ENCODE measurements at places on chromosomes 13 and 19.

GRCh38 chr13:102905905-102906771 is 60.3 kb downstream of the ERCC5 start:
- no peak for DNase-seq

DNA sequence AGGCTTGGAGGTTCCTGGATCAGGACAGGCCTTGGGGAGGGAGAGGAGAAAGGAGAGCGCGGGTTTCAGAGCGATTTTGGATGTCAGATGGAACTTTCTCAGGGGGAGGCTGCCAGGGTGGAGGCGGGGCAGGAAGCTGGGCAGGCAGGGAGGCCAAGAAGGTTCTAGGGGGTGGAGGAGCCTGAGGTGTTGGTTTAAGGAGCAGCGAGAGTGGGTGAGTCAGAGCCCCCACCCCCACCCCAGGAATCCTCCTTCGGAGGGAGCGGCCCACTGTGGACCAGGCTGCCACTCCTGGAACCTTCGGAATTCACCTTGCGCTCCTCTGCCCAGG is 15.9 kb upstream of the NOP53 start:
- DNase-seq, result no peak

DNA sequence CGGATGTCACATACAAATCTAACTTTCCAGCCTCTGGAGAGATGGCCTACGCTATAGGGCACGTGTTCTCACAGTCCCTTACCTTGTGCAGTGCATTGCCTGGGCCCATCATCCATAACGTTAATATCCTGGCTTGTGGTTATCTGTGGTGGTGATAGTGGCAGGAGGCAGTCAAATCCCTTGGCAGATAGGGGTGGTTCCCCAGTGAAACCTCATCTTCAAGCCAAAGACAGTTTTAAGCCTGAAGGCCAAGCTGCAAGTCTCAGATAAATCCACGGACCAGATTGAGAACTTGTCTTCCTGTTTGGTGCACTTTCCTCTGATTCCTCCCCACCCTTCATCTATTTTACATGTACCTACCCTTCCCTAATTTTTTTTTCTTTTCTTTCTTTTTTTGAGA is 4.3 kb upstream of the FBXO17 start:
- DNase-seq, result no peak

DNA sequence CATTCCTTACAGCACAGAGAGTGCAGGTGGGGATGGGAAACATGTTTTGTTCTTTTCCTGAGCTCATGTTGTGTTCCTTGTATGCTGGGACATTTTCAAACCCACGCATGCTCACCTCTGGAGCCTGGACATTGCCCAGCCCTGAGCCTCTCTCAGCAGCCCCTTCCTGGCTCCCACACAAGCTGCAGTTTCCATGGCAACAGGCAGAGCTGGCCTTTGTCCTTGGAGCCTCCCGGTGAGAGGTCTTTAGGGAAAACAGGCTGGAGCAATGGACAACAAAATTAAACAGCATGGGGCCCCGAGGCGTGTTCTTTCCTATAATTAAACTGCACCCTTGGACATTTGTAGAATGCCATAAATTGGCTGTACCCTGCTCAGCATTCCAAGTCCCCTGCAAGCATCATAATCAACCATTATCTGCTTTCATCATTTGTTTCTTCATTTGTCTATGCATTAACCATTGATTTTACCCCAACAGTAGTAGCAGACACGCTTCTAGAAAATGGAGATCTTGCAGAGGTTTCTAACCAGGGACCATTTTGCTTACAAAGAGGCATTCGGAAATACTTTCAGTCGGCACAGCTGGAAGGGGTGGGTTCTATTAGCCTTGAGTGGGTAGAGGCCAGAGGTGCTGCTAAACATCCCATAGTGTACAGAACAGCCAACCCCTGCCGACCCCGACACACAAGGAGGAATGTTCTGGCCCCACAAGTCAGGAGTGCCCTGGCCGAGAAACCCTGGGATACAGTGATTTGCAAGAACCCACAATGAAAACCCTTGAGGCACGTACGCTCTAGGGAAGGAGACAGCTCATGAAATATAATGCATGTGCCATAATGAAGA is 133.4 kb upstream of the PEG3 start:
- no peak for DNase-seq

DNA sequence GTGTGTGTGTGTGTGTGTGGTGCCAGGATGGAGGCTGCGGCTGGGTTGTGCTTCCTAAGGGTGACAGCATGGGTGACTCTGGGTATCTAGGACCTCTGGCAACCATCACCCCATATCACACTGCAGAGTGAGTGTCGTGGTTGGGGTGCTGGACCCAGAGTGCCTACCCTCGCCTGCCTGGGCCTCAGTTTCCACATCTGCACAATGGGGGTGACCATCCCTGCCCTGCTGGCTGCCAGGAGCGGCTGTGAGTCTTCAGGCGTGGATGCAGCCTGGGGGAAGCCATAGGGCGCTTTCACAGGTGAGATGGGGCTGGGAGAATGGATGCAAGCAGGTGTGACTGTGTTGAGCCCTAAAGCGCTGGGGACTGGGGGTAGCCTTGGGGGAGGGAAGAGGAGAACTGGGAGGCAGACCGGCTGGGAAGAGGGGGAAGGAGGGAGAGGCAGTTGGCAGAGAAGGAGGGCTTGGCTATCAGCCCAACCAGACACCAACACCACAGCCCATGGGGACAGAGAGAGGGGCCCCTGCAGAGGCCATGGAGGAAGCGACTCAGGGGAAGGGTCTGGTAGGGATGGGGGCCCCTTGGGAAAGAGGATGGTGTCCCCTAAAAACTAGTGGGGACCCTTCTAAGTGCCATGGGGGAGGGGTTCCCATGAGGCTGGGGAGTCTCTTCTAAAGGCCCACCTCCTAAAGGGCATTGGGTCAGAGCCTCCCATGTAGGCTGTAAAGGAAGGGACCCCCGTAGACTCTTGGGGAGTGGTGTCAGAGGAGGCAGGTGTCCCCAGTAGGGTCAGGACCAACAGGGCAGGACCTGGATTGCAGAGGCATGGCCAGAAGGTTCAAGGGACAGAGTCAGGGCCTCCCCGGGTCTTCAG is 1.7 kb downstream of the PLPPR2 start:
- no peak for DNase-seq

DNA sequence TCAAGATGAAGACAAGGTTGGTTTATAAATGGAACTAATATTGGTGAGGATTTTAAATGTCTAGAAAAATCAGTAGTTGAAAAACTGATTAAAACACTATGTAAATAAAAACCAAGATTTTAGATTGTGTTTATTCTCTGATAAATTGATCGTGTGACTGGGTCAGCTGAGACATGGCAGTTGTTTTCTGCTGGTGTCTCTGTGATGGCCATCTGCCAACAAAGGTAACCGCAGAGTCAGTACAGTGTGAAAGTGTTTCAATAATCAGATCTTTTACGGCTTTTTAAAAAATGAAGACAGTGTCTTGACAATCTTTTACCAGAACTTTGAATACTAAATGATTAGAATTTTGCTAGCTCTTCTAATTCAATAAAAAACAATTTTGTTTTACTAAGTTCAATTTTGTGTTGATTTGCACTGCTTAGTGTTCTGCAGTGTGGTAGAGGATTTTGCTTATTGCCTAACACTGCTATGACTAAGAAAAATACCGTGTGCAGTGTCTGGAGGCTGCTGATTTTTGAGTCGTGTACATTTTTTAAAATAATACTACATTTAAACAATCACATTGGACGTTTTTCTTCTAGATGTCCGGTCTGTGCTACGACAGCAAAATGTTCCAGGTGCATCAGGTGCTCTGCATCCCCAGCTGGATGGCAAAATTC is 32.7 kb upstream of the GPR183 start:
- no peak for DNase-seq

Measured in stimulated activated CD4-positive, alpha-beta T cell treated with anti-CD3 and anti-CD28 coated beads, TNF-alpha, amount 100 ng/mL, for 1 hour (primary cell).